Naive thymus-derived CD4-positive, alpha-beta T cell (primary cell): ENCODE measurements at places on chromosomes 2 and 18. TPM values are rescaled to one million over a fixed set of nuclear protein-coding genes. Genes with fewer than 3 reads are reported as not detected.

The REG3G gene
- not detected for total RNA-seq

DNA sequence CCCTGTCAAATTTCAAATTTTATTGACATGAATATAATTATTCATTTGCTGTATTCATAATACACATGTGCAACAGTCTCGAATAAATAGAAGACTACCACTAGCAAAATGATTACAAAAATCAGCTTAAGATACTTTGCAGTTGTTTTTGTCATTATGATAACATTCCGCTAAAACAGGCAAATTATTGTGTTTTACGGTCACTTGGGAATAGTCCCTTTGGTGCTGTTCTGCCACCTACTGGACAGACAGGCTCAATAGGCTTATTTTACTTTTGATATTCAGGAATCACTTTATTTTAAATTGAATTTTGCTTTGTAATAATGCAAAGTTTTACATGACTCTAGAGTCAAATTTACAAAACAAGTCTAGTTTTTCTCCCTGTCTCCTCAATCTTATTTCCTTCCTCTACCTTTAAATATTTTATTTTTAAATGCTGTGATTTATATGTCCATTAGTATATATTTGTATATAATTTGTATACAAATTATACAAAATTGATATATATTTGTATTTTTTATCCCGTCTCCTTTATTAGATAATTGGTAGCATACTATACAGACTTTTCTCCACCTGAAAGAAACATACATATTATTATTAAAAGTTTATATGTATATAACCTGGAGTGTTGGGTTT is 456.3 kb downstream of the DLGAP1 start:
- no peaks in the 10 kb centered on the region for H3K27me3 ChIP-seq
- H3K36me3 ChIP-seq: no peaks in the 10 kb centered on the region
- peak; percentile 19 for DNase-seq
- H3K4me3 ChIP-seq: no peak overlapping the region
- H3K4me1 ChIP-seq: no peaks in the 10 kb centered on the region

The DOK6 gene
- total RNA-seq: not detected in 2 replicates

The SCN3A gene
- 0.64 TPM for total RNA-seq

GRCh38 chr2:53969285-53969967 is 1.4 kb downstream of the PSME4 start:
- H3K36me3 ChIP-seq: peaks cover 15% of the 10 kb centered on the region
- H3K27me3 ChIP-seq: no peaks in the 10 kb centered on the region
- peaks cover 22% of the 10 kb centered on the region for H3K4me1 ChIP-seq

- DNase-seq: no peak
- no peaks in the 10 kb centered on the region for H3K4me1 ChIP-seq
- H3K36me3 ChIP-seq: no peaks in the 10 kb centered on the region
Measured at GRCh38 chr2:211181626-211182025, 625.2 kb downstream of the CPS1 start.

The CTNNA2 gene
- total RNA-seq: not detected

DNA sequence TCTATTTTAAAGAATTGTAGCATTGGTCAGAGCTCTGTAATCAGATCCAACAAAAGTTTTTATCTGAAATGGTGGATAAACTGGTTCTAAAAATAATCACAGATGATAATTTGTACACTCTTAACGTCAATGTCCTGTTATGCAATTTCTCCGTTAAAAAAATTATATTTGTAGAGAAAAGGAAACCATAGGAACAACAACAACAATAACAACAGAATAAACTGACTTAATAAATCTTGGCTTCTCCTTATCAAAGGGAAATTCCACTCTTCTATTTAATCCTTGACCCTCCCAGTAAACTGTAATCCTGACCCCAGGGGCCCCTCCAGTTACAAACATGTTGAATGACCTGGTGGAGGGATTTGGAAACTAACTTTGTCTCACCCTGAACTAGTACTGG is 78.6 kb upstream of the ZFP36L2 start:
- no peak overlapping the region for H3K27ac ChIP-seq
- DNase-seq: no peak
- H3K36me3 ChIP-seq: no peaks in the 10 kb centered on the region
- no peaks in the 10 kb centered on the region for H3K27me3 ChIP-seq
- no peak overlapping the region for H3K4me3 ChIP-seq

GRCh38 chr2:180980943-180981911 is 822 bp downstream of the UBE2E3 start:
- H3K4me3 ChIP-seq: peak overlapping the region; percentile 67
- H3K27ac ChIP-seq: peak overlapping the region; percentile 62
- H3K36me3 ChIP-seq: no peaks in the 10 kb centered on the region
- peaks cover 26% of the 10 kb centered on the region for H3K4me1 ChIP-seq
- no peaks in the 10 kb centered on the region for H3K27me3 ChIP-seq

DNA sequence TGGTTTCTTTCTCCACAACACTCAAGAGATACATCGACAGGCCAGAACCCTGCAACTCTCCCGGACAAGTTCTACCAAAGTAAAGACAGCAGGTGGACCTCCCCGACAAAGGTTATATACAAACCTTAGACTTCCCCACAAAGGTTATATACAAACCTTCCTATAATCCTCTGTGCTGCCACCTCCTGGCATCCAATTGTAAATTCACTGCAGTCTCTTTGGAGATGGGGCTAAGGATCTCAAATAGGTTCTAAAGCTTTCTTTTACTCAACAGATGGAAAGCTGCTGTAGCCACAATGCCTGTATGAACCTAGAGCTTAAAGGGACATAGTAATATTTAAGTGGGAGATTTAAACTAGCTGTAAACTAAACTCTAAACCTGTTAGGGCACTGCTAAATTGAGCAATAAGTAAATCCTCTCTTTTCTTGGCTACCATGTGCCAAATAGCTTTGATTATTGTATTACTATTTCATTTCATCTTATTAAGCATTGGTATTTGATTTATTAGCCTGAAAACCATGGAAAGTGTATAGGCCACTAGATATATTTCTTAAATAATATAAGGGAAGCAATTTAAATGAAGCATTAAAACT is 9.8 kb upstream of the MREG start:
- no peaks in the 10 kb centered on the region for H3K4me1 ChIP-seq
- no peaks in the 10 kb centered on the region for H3K36me3 ChIP-seq
- no peaks in the 10 kb centered on the region for H3K27me3 ChIP-seq
- no peak overlapping the region for H3K4me3 ChIP-seq

- no peaks in the 10 kb centered on the region for H3K4me1 ChIP-seq
- H3K27me3 ChIP-seq: no peaks in the 10 kb centered on the region
- H3K36me3 ChIP-seq: no peaks in the 10 kb centered on the region
- no peak for DNase-seq
- no peak overlapping the region for H3K4me3 ChIP-seq
Measured at GRCh38 chr2:96225016-96225533, 16.4 kb upstream of the STARD7 start.

DNA sequence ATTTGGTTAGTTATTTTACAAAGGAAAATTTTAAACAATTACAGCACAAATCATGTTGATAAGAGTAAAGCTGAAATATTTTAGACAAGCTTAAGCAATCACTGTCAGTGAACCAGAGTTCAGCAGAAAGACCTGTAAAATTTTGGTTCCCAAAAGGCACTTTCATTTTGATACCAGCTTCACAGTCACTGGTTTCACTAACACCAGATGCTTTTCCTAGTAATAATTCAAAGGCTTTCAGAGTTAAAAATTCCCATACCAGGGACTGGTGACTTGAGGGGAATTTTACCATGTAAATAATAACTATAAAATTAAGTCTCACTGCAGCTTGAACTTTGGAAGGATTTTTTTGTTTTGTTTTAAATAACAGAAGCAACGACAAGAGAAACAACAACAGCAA is 102.3 kb upstream of the CD302 start:
- no peak overlapping the region for H3K27ac ChIP-seq
- no peak for DNase-seq
- H3K27me3 ChIP-seq: no peaks in the 10 kb centered on the region
- H3K36me3 ChIP-seq: peaks cover 18% of the 10 kb centered on the region
- peaks cover 3% of the 10 kb centered on the region for H3K4me1 ChIP-seq
- H3K4me3 ChIP-seq: no peak overlapping the region

DNA sequence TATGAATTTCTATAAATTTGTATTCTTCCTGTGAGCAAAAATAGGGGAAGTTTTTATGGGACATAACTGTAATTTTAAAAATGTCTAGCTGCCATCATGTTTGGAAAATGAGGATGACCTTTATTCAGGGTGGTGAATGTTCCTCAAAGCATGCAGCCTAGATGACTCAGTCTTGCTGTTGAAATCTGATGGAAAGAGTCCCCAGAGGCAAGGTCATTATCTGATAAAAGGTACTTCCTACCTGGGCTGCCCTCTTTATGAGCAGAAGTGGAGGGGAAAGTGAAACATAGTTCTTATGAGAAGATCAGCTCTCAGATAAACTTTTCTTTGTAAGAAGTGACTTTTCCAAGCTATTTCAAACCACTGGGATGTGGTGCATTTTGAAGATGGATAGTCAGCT is 1144.7 kb upstream of the PIK3C3 start:
- H3K4me3 ChIP-seq: no peak overlapping the region
- H3K36me3 ChIP-seq: no peaks in the 10 kb centered on the region
- H3K27me3 ChIP-seq: no peaks in the 10 kb centered on the region
- H3K27ac ChIP-seq: no peak overlapping the region
- DNase-seq: no peak

GRCh38 chr2:199471443-199472057 is 13.8 kb upstream of the SATB2 start:
- no peaks in the 10 kb centered on the region for H3K36me3 ChIP-seq
- no peak overlapping the region for H3K27ac ChIP-seq
- H3K4me3 ChIP-seq: no peak overlapping the region
- H3K27me3 ChIP-seq: peaks cover 3% of the 10 kb centered on the region
- DNase-seq: no peak

DNA sequence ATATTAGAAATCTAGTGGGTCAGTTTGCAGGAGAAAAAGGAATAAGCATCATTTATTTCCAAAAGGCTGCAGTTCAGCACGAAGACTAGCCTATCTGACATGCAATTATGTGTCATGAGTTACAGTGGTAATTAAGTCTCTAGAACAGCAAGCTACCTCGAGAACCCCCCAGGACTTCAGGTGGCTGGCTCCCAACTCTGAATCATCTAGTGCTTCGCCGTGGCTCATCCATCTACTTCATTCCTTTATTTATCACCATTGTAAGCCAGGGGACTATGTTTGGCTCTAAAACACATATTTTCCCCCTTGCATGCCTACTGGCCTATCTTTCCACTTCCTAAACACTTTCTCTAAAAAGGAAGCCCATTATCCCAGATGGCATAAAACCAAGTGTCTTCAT is 121.6 kb downstream of the TXNL1 start:
- no peak overlapping the region for H3K4me3 ChIP-seq
- no peaks in the 10 kb centered on the region for H3K4me1 ChIP-seq
- no peak overlapping the region for H3K27ac ChIP-seq
